ENCODE measurements at places on chromosomes 2 and 18.

- no peak for DNase-seq
Measured at GRCh38 chr2:217489145-217489960, 513.4 kb downstream of the TNS1 start.

DNA sequence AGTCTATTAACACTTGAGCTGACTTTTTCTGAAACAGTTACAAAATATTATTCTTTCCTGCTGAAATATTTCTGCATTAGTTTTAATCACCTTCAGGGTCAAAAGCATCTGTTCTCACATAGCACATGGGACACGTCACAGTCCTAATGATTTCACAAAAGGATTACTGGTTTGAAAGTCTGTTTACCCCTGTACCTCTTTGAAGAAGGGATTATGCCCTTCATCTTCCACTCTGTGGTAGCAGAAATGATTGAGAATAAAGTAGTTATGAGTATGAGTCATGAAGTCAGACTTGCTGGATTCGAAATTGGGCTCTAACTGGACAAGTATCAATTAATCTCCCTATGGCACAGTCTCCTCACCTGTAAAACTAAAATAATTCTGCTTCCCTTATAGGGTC is 121.2 kb downstream of the SATB2 start:
- DNase-seq, result no peak

DNA sequence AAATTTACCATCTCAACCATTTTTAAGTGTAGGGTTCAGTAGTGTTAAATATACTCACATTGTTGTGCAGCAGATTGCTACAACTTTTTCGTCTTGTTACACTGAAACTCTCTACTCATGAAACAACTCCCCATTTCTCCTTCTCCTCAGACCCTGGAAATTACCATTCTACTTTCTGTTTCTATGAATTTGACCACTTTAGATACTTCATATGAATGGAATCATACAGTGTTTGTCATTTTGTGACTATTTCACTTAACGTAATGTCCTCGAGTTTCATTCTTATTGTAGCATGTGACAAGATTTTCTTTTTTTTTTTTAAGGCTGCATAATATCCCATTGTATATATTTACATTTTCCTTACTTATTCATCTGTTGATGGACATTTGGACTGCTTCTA is 203.8 kb downstream of the PLCL1 start:
- DNase-seq, result no peak

DNA sequence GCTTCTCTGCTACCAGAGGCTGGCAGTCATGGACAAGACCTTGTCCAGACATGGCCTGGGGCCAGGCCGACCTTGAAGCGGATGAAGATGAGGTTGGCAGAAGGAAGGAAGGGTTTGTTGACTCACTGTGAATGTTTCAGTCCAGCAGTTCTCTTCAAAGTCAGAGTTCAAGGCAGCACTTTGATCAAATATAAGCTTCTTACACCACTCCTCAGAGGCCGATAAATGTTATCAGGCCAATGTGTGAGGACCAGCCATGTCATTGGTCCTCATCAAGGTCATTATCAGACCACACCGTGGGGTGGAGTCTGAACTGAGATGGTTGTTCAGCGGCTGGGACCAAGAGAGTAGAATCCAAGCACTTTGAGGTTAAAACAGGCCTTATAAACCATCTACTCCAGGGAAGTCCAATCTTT is 35.5 kb downstream of the QPCT start:
- DNase-seq, result no peak

- DNase-seq, result no peak
Measured at GRCh38 chr2:133169274-133169912, 398.9 kb downstream of the NCKAP5 start.

GRCh38 chr18:31686986-31687928 is 2.9 kb upstream of the B4GALT6 start:
- DNase-seq, result no peak

GRCh38 chr2:71256421-71256820 is 29.5 kb upstream of the PAIP2B start:
- DNase-seq, result no peak

- DNase-seq, result no peak
Measured at GRCh38 chr2:197176522-197176921, 134.1 kb downstream of the ANKRD44 start.

DNA sequence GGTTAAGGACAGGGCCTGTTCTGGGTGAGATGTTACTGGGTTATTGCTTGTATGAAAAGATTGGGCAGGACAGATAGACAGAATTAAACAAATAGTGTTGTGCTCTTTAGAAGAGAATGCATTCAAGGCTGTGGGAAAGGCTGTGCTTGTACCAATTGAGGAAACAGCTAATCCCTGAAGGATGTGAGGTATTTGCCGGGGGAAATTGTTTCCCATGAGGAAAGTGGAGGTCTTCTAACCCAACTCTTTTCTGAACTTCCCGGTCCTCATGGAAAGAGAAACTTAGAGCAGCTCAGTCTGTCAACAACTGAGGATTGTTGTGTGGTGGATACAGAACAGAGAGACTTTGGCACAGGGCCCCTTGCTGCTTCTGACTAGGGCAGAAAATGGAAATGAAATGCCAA is 9.5 kb downstream of the SLC1A4 start:
- no peak for DNase-seq

DNA sequence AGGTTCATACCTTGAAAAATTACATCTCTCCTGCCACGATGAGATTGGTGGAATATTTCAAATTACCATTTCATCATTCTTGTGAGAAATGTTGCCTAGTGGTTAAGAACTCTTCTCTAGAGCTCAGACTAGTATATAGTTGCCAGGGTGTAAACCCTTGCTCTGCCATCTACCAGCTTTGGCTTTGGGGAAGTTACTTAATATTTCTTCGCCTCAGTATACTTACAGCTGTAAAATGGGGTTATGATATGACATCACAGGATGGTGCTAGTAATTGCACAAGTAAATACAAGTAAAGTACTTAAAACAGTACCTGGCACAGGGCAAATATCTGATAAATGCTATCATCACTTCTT is 1.5 kb downstream of the SPOPL start:
- DNase-seq, result no peak

DNA sequence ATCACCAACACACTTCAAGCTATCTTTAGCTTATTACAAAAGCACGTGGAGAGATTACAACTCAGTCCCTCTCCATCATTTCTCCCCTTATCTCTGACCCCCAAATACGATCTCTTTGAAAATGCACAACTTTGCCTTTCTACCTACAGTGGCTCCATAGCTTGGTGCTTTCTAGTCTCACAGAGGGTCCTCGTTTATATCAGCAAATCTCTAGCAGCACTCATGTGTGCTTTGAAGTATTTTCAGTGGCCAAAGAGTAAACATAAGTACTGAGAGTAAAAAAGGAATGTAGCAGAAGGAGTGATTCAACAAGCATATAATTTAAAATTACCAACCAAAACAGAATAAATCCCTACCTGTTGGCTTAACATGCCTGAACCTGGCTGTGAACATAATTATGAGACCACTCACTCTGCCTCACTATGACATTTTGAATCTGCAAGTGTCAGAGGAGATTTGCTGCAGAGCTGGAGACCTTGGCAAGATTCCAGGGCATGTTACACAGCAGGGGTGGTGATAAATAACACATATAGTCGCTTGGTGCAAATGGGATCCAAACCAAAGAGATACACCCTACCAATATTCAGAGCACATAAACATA is 54.6 kb downstream of the LAMA3 start:
- DNase-seq, result no peak

DNA sequence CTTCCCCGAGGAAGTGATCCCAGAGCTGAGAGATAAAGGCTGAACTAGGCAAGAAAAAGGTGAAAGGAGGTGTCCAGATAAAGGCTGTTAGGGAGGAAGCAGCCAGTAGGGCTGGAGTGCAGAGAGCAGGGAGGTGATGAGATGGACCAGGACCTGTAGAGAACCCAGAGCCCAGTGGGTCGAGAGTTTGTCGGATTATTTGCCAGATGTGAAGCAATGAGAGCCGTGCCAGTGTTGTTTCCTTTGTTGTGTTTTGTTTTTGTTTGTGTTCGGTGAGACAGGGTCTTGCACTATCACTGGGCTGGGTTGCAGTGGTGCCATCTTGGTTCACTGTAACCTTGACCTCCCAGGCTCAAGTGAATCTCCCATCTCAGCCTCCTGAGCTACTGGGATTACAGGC is 111.3 kb downstream of the ACTR3 start:
- DNase-seq, result no peak

- DNase-seq, result no peak
Measured at GRCh38 chr2:226905718-226906117, 69.9 kb downstream of the RHBDD1 start.

- DNase-seq, result no peak
Measured at GRCh38 chr2:22454826-22455485, 930.0 kb upstream of the KLHL29 start.

- DNase-seq, result no peak
Measured at GRCh38 chr18:75267643-75268363, 57.2 kb downstream of the TSHZ1 start.

- peak; percentile 43 for DNase-seq
Measured at GRCh38 chr2:235766278-235766677, 272.4 kb downstream of the AGAP1 start.

- DNase-seq, result no peak
Measured at GRCh38 chr2:172087780-172088244, 2.5 kb downstream of the DLX1 start.

GRCh38 chr2:136920652-136921333 is 155.4 kb downstream of the THSD7B start:
- no peak for DNase-seq

DNA sequence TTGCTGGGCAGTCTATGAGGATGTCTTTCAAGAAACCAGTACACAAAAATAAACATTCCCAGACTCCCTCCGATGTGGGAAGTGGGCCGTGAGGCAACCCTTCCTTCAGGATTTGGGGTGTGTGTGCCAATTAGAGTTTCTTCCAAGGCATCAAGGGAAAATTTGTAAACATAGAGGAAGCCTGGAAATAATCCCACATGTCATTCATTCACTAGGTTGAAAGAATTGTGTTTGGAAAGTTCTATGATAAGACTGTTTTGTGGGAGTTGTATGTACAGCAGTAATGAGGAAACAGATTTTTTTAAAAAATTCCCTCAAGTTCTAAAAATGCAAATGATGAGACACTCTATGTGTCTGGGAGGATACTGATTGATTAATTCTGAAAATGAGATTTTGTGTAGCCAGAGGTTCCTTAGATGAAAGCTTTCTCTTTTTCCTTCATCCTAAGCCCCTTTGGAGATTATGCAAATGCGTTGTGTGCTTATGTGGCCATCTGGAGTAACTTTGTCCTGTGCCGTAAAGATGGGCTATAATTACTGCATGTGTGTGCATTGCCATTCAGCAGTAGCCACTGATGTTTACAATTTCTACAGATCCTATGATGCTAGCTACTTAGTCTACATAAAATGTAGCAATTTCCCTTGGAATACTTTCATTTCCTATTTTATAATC is 107.8 kb upstream of the TPO start:
- no peak for DNase-seq

DNA sequence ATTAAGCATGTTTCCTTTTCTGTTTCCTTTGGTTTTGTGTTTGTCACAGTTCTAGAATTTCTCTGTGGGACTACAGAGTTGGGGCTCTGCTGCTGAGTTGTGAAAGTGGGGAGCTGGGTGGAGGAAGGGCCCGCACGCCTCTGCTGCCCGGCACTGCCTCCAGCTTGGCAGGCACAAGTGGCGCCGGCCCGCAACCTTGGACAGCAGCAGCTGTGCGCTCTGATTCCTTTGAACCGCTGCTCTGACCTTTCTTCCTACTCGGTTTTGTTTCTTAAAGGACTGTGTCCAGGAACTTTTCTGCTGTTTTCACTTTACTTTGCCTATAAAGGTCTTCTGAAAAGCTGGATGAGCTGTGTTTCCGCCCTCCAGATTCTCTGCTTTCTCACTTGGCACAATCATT is 137.6 kb upstream of the ALPP start:
- no peak for DNase-seq

GRCh38 chr2:10571673-10572072 is 118.1 kb downstream of the NOL10 start:
- no peak for DNase-seq

GRCh38 chr2:71905205-71905604 is 242.5 kb downstream of the CYP26B1 start:
- DNase-seq, result no peak

- DNase-seq, result no peak
Measured at GRCh38 chr2:11155381-11156035, at the start of gene SLC66A3. Gene SLC66A3, plus strand, starts transcription at chr2:11155467. Its CDS starts 80 bp downstream, at chr2:11155547.

- no peak for DNase-seq
Measured at GRCh38 chr18:31680831-31681568, 3.4 kb downstream of the B4GALT6 start.

DNA sequence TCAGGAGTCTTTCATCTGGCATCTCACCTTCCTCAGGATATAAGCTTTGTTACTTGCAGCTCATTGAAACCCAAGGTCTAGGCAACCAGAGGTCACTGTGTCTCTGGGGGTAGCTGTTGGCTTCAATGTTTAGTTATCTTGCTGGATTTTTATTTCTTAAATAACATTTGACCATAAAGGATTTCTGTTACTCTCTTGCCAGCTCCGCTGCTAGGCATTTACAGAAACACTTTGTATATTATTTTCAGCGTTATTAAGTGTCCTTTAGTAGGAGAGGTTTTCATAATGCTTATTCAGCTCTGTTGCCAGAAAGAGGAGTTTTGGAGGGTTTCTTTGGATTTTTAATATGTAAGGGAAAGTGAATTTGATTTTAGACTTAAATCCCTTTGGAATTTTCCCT is 61.4 kb downstream of the QPCT start:
- no peak for DNase-seq

- DNase-seq, result no peak
Measured at GRCh38 chr2:174985614-174986013, 19.6 kb downstream of the CHN1 start.

DNA sequence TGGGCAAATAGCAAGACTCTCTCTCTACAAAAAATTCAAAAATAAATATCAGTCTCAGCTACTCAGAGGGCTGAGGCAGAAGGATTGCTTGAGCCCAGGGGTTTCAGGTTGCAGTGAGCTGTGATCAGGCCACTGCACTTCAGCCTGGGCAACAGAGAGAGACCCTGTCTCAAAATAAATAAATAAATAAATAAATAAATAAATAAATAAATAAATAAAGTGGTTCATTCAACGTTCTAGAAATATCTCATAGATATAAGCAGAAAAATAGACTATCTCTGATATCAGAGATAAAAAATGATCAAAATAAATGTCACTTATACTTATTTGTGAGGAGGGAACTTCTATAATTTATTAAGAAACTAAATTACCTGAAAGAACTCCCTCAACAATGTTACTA is 480.9 kb downstream of the FBXO15 start:
- no peak for DNase-seq

DNA sequence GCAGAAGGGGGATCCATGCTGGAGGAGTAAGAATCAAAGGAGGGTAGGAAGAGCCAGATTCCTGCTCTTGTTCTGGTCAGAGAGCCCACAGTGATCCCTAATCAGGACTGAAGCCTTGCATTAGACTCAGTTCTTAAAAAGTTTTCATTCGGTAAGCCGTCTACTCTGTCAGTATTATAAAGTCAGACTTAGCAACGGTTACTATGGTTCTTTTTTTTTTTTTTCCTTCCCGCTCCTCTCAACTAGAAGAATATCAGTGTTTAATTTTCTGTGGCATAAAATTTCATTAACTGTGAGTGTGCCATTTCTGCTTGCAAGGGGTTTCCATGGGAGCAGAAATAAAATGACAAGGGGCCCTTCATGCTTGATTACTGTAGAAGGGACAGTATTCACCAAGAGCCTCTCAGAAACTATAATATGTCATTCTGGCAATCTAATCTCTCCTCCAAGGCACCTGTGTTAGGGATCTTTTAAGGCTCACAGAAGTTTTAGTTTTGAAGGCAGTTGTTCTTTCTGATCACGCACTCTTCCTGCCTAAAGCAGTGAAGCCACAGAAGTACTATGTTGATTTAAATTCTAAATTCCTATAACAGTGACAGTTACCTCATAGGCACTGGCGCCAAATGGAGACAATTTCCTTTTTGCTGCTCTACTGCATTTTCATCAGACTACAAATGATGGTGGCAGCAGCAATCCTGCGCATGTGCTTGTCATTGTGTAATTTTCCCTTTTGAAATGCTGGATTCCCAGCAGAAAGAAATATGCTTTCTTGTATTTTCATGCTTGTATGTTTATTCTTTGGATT is 57.0 kb downstream of the OSBPL6 start:
- DNase-seq, result no peak

Data from activated CD4-positive, alpha-beta T cell treated with anti-CD3 and anti-CD28 coated beads, Interleukin-2, amount 50 U/mL, for 48 hours (primary cell).